Left lung (tissue), 14 donors: ENCODE measurements at places on chromosomes 3 and 15. TPM values are rescaled to one million over a fixed set of nuclear protein-coding genes. Genes with fewer than 3 reads are reported as not detected.

- H3K4me1 ChIP-seq = no peaks in the 10 kb centered on the region
- no peak overlapping the region for H3K4me3 ChIP-seq
- H3K27ac ChIP-seq = no peak overlapping the region
- no peak for DNase-seq
- H3K27me3 ChIP-seq = no peaks in the 10 kb centered on the region
Measured at GRCh38 chr3:42693530-42693930, 8.2 kb downstream of the KLHL40 start.

GRCh38 chr3:33831053-33831452 lies 32.6 kb downstream of the PDCD6IP start:
- peaks cover 2% of the 10 kb centered on the region for H3K36me3 ChIP-seq
- no peaks in the 10 kb centered on the region for H3K4me1 ChIP-seq
- no peak overlapping the region for H3K27ac ChIP-seq
- DNase-seq = no peak
- H3K27me3 ChIP-seq = no peaks in the 10 kb centered on the region
- H3K4me3 ChIP-seq = no peak overlapping the region

DNA sequence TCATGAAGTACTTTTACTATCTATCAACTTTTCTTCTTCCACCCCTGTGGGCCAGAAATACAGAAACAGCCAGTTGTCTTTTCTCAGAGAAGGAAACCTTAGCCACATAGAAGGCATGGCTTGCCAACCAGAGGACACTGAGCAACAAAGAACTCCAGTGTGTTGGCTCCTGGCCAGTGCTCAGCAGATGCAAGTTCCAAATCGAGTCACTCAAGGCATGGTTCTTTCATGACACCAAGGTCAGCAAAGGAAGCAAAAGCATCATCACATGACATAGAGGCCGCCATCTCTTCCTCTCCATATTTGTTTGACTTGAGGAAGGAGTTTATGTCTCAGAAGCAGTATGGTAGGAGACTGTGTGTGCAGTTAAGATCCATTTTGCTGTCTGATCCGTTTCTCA lies 92.2 kb downstream of the MYLK start:
- H3K27ac ChIP-seq = no peak overlapping the region
- H3K4me1 ChIP-seq = peaks cover 9% of the 10 kb centered on the region
- no peak for DNase-seq
- no peak overlapping the region for H3K4me3 ChIP-seq
- no peaks in the 10 kb centered on the region for H3K36me3 ChIP-seq

- H3K4me1 ChIP-seq = no peaks in the 10 kb centered on the region
- no peaks in the 10 kb centered on the region for H3K27me3 ChIP-seq
- no peaks in the 10 kb centered on the region for H3K36me3 ChIP-seq
- no peak overlapping the region for H3K27ac ChIP-seq
- no peak overlapping the region for H3K4me3 ChIP-seq
Measured at GRCh38 chr3:161339517-161340500, 31.5 kb downstream of the SPTSSB start.

DNA sequence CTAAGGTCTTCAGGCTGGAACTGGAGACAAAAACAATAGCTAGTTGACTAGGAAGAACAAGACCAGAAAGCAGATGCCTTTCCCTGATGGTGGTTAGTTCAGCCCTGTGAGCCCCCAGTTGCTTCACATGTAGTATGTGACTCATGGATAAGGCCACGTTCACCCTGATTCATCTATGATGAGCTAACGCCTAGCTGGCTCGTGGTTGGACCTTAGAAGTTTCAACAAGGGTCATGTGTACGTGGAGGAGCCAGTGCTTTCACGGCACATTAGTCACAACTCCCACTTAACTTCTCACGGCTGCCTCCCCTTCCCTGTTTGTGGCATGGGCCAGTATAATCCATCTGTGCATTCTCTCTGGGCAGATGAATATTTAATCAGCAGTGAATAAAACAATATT lies 20.6 kb downstream of the COL8A1 start:
- H3K36me3 ChIP-seq = no peaks in the 10 kb centered on the region
- DNase-seq = no peak
- H3K4me3 ChIP-seq = no peak overlapping the region
- peaks cover 27% of the 10 kb centered on the region for H3K4me1 ChIP-seq
- peak overlapping the region; percentile 43 for H3K27ac ChIP-seq

DNA sequence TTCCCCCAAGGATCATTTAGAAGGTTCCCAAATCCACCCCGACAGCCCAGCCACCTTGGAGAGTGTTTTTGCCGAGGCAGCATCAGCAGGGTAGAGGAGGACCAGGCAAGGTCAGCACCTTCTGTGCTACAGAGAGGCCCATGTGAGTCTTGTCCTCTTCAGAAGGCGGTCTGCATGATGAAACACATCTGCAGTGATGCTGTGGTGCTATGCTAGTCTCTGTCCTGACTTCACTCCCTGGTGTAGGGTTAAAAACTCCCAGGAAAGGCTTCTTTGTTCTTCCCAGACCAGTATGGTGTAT lies 87.9 kb downstream of the ITPR1 start:
- peaks cover 37% of the 10 kb centered on the region for H3K4me1 ChIP-seq
- no peak for DNase-seq
- no peak overlapping the region for H3K4me3 ChIP-seq
- H3K36me3 ChIP-seq = no peaks in the 10 kb centered on the region
- no peaks in the 10 kb centered on the region for H3K27me3 ChIP-seq

DNA sequence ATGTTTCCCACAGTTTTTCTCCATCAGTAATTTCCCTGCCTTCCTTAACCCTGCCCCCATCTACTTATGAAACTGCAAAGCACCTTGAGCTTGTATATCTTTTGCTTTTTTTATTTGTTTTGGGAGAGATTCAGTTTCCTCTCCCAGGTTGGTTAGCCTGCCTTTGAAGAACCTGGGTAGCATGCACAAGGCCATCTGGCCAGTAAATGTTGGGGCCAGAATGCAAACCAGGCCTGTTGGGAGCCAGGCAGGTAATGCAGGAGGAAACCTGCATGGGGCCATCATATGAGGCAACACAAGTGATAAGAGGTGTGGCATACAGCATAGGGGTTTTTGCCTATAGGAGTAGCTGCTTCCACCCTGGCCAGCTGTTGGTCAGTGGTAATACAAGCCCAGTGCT lies 17.7 kb downstream of the SYNPR start:
- H3K4me1 ChIP-seq = no peaks in the 10 kb centered on the region
- no peaks in the 10 kb centered on the region for H3K36me3 ChIP-seq
- H3K4me3 ChIP-seq = no peak overlapping the region
- H3K27me3 ChIP-seq = no peaks in the 10 kb centered on the region

DNA sequence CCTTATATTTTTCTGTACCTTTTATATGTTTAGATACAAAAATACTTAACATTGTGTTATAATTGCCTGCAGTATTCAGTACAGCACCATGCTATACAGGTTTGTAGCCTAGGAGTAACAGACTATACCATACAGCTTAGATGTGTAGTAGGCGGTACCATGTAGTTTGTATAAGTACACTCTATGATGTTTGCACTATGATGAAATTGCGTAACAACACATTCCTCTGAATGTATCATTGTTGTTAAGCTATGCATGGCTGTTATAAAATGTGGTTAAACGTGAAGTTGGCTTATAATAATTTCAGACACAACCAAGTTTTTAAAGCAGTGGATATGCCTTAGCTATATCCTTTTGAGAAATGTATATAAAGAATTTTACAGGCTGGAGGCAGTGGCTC lies 328.3 kb downstream of the PLCL2 start:
- no peaks in the 10 kb centered on the region for H3K4me1 ChIP-seq
- H3K36me3 ChIP-seq = no peaks in the 10 kb centered on the region

DNA sequence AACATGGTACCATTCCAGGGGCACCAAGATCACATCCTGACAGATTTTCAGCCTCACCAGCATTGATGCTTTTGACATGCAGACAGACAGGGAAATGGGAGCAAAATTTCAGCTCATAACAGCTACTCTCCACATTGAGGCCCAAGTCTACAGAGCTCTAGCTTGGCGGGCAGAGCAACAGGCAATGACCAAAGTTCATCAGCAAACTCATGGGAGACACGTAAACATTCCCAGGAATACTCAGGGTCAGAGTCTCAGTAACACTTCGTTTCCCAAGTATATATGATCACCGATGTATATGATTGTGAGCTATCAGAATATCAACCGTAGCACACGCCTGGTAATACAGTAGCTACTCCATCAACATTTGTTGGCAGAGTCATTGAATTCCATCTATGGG lies 59.2 kb upstream of the SLC24A5 start:
- DNase-seq = no peak
- H3K4me1 ChIP-seq = no peaks in the 10 kb centered on the region
- H3K27ac ChIP-seq = no peak overlapping the region
- no peaks in the 10 kb centered on the region for H3K27me3 ChIP-seq

DNA sequence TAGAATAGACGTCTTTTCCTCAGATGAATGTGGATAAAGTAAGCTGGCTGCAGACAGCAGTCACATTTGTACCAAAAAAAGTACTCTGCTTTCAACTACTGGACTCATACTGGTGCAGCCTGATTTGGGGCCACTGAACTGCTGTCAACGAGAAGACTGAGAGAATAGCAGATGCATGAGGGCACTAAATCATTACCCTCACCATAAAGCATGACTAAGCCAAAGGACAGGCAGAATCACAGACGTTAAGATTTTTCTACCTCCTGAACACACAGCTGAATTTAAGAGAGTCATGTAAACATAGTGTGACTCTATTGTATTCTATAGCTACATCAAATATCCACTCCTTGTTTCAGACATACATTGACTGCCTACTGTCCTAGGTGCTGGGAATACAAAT lies 67.8 kb upstream of the CDAN1 start:
- H3K27me3 ChIP-seq = no peaks in the 10 kb centered on the region
- H3K4me3 ChIP-seq = no peak overlapping the region
- DNase-seq = no peak
- no peaks in the 10 kb centered on the region for H3K4me1 ChIP-seq
- H3K36me3 ChIP-seq = no peaks in the 10 kb centered on the region

DNA sequence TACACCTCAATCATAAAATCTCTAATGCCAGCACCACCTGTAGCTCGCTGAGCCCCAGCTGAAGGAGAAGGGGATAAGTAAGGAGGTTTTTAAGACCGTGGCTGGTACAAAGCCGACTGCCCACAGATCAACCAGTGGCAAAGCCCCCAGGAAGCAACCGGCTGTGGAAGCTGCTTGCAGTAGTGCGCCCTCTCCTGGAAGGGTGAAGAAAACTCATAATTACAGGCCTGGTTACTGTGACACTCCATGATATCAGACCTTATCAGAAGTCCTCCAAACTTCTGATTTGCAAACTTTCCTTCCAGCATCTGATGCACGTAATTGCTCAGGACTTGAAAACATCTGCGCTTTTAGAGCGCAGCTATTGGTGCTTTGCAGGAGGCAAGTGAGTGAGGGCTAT lies 63.1 kb upstream of the MCTP2 start:
- DNase-seq = no peak
- no peak overlapping the region for H3K4me3 ChIP-seq
- no peaks in the 10 kb centered on the region for H3K27me3 ChIP-seq
- no peaks in the 10 kb centered on the region for H3K4me1 ChIP-seq

DNA sequence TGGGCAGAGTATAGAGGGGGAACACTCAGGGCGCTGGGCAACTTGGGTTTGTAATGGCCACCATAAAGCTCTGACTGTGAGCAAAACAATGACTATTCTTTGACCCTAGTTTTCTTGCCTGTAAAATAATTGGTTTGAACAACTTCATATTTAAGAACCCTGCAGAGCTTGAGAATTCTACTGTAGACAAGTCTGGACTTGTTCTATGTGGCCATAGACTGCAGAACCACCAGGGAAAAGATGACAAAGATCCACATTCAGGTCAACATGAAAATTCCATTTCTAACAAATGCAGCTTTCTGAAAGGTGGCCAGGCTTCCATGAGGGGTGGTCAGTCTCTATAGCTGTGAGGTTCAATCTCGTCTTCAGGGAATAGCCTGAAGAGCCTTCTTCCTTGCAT lies 239.4 kb upstream of the LRRN1 start:
- H3K27me3 ChIP-seq = no peaks in the 10 kb centered on the region
- H3K4me3 ChIP-seq = no peak overlapping the region
- H3K4me1 ChIP-seq = peaks cover 5% of the 10 kb centered on the region
- DNase-seq = no peak

DNA sequence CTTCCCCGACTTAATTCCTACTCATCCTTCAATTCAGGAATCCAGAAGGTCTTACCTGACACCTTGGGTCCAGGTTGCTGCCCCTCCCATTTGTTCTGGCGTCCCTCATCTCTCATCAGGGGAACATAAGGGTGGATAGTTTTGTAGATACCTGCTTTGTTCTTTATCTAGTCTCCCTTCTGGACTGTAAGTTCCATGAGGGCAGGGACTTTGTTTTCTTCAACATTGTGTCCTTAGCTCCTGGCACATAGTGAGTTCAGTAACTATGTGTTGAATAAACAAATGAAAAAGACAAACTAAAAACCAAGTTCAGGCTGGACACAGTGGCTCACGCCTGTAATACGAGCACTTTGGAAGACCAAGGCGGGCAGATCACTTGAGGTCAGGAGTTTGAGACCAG lies 13.2 kb upstream of the GPD1L start:
- no peaks in the 10 kb centered on the region for H3K27me3 ChIP-seq
- no peak overlapping the region for H3K27ac ChIP-seq
- DNase-seq = no peak
- no peaks in the 10 kb centered on the region for H3K36me3 ChIP-seq

- no peak overlapping the region for H3K4me3 ChIP-seq
- no peak for DNase-seq
- no peaks in the 10 kb centered on the region for H3K27me3 ChIP-seq
- H3K36me3 ChIP-seq = no peaks in the 10 kb centered on the region
Measured at GRCh38 chr15:23912191-23912590, 225.1 kb upstream of the NDN start.

GRCh38 chr15:80878242-80878866 lies 99.2 kb downstream of the CEMIP start:
- no peaks in the 10 kb centered on the region for H3K36me3 ChIP-seq
- no peak overlapping the region for H3K4me3 ChIP-seq
- no peaks in the 10 kb centered on the region for H3K4me1 ChIP-seq
- H3K27me3 ChIP-seq = no peaks in the 10 kb centered on the region
- no peak overlapping the region for H3K27ac ChIP-seq

- H3K27ac ChIP-seq = no peak overlapping the region
- H3K4me3 ChIP-seq = no peak overlapping the region
- H3K4me1 ChIP-seq = no peaks in the 10 kb centered on the region
- H3K36me3 ChIP-seq = no peaks in the 10 kb centered on the region
Measured at GRCh38 chr15:100037901-100038300, 303.9 kb downstream of the ADAMTS17 start.

The TRH gene
- total RNA-seq = not detected

The FGF12 gene
- total RNA-seq = 3.6 TPM

The GADL1 gene
- total RNA-seq = not detected

The NR1I2 gene
- 0.26 TPM for total RNA-seq

The FBXL22 gene
- total RNA-seq = 2.3 TPM

The INO80 gene
- 31.0 TPM for total RNA-seq

The SYNM gene
- 15.3 TPM for total RNA-seq
